NCI-H345 (cell line): ENCODE measurements at places on chromosomes 1 and 21.

GRCh38 chr1:161013488-161014230 lies 7.3 kb downstream of the F11R start:
- no peak for DNase-seq

DNA sequence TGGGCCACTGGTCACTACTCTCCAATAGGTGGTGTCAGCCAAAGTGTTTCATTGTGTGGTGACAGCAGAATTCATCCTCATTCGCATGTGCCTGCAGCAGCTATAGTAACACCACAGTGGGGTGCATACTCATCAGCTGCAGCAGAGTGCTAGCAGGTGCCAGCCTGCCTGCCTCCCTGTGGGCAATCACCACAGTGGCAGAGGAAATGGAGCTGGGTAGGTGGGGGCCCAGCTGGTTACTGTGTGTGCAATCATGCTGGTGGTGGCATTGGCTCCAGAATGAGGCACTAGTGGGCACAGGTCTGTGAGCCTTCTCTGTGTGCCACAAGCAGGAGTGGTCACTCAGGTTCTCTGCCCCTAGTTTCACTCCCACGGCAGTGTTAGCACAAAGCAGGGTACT lies 579.2 kb downstream of the PTPRC start:
- peak; percentile 88 for DNase-seq

DNA sequence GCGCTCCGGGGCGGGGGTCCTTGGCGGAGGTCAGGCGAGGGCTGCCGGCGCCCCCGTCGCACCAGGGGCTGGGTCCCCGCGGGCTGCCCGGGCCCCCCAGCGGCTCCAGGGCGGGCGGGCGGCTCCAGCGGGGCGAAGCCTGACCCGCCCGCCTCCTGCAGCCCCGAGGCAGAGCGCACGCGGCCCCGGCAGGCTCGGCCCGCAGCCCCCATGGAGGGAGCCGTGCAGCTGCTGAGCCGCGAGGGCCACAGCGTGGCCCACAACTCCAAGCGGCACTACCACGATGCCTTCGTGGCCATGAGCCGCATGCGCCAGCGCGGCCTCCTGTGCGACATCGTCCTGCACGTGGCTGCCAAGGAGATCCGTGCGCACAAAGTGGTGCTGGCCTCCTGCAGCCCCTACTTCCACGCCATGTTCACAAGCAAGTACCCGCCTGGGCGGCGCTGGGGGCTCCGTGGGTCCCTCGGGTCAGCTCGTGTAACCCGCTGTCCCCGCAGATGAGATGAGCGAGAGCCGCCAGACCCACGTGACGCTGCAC lies 817 bp downstream of the KLHL17 start:
- DNase-seq: no peak

GRCh38 chr1:244224487-244225430 lies 173.7 kb downstream of the ZBTB18 start:
- DNase-seq: no peak

DNA sequence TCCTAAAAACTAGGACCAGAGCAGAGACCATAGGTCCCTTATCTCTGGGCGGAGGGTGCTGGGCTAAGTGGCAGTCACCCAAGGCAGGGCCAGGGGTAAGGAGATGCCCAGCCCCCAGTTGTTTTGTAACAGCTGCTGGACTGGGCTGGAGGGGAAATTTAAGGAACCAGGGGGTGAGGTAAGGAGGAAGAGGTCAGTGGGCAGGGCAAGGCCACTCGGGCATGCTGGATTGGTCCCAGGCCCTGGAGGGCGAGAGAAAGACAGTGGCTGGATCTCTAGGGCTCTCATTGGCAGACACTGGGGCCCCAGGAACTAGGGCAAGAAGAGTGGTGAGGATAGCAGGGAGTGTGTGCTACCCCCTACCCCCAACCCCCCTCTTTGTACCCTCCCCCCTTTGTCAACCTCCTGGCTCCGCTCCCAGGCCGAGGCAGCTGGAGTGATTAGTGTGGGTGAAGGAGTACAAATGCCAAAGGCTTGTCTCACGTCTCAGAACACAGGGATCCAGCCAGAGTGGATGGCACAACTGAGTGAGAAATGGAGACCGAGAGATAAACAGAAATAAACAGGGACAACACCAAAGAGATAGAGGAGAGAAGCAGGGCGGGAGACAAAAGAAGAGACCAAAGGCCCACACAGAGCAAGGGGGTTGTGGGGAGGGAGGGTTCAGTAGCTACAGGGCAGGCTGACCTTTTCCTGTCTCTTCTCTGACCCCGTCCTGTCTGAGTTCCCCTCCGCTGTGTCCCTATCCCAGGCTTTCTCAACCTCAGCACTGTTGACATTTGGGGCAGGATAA lies 20.5 kb upstream of the THRAP3 start:
- DNase-seq: no peak

GRCh38 chr1:84412316-84412942 lies 14.1 kb downstream of the DNASE2B start:
- DNase-seq: no peak

GRCh38 chr1:64192290-64192689 lies 11.1 kb upstream of the UBE2U start:
- no peak for DNase-seq
